Activated CD4-positive, alpha-beta T cell treated with anti-CD3 and anti-CD28 coated beads, Interleukin-2, Interleukin-4, amounts not matched to agents 100 ng/mL and 50 ng/mL, durations not matched to agents 16 hours and 8 hours (primary cell): ENCODE measurements at places on chromosomes 7 and 10.

- DNase-seq: no peak
Observed at GRCh38 chr7:84686373-84686772, 491.8 kb upstream of the SEMA3A start.

DNA sequence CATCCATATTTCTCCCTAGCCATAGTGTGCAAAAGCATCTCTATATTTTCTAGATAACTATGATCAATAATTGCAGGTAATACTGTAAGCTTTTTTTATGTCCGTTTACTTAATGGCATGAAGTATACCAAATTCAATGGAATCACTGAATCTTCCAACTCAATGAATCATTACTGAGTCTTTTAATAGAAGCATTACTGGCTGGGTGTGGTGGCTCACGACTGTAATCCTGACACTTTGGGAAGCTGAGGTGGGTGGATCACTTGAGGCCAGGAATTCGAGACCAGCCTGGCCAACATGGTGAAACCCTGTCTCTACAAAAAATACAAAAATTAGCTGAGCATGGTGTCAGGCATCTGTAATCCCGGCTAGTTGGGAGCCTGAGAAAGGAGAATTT, 372.5 kb downstream of the BMPER start:
- DNase-seq: no peak

GRCh38 chr7:54885285-54885684, 126.3 kb upstream of the SEC61G start:
- no peak for DNase-seq

DNA sequence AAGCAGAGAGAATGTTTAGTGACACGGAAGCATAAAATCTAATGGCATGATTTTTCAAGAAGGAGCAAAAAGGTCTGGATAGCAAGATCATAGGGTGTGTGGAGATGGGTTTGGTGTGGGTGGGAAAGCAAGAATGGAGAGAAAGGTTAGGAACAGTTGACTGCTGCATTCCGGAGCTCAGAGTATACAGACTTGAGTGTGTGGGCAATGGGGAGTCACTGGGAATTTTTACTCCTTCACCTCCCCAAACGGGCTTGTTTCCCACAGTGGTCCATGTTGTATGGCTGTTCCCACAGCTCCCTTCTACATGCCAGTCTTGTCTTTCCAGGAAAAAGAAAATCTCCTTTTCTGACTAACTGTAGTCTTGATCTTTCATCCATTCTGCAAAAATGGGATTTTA, 122.1 kb downstream of the CDK6 start:
- no peak for DNase-seq

DNA sequence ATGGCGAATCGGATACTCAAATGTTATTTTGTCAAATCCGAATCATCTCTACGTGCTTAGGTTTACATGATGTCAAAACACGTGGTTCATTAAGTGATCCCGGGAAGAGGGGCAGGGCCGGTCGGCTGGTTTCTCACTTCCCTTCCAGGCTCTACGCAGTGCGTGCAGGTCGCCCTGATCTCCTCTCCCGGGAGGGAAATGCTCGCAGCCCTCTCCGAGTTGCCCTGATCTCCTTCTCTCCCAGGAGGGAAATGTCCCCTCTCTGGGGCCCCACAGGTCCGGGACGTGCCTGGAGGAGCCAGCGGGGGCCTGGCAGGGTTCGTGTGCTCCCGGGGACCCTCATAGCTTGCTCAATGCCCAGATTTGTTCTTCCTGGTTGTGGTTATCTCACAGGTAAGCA, 202.7 kb downstream of the DNAJB6 start:
- no peak for DNase-seq

DNA sequence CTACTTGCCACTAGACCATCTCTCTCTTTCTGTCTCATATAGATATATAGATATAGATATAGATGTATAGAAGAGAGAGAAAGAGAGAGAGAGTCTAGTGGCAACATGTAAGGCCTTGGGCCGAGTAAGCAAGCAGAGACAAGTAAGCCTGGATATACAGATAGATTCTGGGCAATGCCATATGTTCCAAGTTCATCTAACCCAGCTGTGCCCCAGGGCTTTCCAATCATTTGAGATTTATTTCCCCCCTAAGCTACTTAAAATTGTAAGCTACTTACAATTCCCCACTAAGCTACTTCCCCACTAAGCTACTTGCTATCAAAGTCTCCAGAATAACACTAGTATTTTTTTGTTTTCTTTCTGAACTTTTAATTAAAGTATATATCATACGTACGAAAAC, 1094.1 kb downstream of the DNAJB9 start:
- no peak for DNase-seq

- DNase-seq: no peak
Observed at GRCh38 chr10:100987685-100988049, 324 bp downstream of the TWNK start.

DNA sequence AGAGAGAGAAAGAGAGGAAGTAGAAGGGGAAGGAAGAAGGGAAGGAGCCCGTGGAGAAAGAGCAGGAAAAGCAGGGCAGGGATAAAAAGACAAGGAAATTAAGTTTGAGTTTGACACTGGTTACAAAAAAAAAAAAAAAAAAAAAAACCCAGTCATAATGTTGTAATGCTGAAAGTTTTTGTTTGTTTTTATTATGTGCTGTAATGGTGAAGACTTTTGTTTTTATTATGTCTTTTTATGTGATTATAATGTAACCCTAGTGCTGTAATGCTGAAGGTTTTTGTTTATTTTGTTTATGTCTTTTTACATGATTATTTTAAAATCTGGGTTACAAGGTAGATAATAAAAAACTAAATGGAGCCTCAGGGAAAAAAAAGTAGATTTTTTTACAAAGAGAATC, 184.8 kb downstream of the SEMA3A start:
- DNase-seq: no peak
